ENCODE measurements at places on chromosomes 11 and 22.
A peak's percentile ranks its signal among the peaks of the same experiment; 100 is the strongest.

DNA sequence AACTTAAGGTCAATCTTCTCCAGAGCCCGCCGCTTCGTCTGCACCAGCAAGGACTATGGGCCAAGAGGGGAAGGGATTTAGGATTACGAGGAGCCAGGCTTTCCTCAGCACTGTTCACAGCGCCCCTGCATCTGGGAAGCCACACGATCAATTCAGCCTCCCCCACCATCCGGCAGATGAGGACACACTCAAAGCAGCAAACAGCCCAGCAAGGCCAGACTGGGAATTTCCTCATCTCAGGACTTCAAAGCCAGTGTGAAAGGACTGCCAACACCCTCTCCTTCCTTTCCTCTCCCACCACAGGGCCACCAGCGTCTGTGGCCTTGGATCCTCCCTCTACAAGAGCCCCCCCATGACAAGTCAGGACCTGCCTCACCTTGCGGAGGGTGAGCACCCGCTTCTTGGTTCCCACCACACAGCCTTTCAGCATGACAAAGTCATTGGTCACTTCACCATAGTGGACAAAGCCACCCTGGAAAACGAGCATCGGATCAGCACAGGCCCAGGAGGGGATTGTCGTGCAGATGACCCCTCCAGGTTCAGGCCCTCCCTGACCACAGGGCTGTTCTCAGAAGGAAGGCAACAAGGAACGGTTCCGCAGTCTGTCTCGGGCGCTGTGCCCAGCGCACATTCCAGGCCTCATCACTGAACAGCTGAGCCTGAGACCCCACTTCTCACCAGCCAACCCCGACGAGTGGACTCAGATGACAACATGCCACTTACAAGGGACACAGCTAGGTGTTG lies 6.0 kb downstream of the RPL3 start:
- no peak for DNase-seq

DNA sequence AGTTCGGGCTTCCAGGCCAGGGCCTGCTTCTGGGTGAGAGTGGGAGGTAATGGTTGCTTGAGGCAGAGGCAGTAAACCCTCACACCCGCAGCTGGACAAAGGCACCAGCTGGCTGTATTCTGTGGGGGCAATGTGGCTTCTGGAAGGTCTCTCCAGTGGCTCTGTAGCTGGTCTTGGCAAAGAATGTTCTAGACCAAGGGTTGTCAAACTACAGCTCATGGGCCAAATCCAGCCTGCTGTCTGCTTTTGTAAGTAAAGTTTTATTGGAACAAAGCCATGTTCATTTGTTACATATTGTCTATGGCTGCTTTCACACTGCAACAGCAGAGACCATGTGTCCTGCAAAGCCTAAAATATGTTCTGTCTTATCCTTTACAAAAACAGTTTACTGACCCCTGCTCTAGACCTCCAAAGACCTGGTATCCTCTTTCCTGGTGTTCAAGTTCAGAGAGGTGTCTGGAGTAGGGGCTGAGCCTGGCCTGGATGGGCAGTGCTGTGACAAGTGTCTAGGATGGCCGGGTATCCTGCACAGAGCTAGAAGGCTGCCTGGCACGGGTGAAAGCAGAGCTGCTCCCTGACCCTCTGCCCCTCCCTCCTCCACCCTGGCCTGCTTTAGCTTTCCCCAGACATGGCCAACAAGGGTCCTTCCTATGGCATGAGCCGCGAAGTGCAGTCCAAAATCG lies 3.4 kb downstream of the TAGLN start:
- DNase-seq = no peak

DNA sequence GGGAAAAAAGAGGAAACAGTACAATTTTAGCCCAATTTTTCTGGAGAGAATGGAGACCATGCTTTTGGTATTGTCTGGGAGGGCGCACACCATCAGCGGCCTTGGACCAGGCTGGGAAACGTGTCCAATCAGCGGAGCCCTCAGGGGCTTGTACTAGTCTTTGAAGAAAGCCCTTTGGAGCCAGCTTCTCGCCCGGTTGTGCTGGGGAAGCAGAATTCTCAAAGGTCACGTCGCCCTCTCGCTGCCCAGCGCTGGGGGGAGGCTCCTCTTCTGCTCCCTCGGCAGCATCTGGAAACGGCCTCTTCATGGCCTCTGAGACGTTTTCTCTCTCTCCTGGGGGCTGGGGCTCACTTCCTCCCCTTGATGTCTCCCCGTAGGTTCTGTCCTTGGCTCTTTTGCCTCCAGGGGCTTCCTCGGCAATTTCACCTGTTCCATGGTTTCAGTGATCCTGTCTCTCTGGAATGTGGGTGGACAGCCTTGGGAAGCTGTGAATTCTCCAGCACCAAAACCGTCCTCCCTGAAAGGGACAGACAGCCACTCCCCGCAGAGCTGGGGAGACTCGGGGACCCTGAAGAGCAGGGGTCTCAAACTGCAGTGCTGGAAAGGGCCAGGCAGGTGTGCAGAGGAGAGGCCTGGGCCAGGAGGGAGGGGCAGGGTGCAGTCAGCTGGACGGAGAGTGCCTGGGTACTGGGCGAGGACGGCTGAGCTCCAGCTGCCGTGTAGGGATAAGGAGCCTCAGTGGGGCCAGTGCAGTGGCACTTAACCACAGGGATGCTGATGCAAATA lies 80.2 kb downstream of the RPS6KA4 start:
- no peak for DNase-seq

DNA sequence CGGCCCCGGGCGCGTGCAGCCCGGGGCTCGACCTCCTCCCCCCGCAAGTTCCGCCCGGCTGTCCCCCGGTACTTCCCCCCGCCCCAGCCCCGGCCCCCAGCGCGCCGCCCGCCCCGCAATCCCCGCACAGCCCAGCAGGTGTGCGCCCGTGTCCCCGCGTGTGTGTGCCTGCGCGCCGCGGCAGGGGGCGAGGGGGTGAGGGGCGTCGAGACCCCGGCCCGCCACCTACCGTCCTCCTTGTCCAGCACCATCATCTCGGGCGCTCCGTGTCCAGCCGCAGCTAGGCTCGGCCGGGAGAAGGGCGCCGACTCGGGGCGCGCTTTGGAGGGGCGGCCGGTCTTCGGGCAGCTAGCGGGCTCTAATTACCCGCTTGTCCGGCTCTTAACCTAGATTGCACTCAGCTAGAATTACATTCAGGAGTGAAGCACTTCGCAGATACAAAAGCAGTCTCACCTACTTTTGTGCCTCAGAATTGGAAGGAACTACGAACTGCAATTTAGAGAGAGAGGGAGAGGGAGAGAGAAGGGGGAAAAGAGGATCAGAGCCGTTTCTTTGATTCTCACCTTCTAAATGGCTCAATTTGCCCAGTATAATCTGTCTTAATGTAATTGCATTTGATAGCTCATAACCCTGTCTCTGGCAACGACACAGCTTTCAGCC lies 439 bp downstream of the LMO1 start:
- no peak for DNase-seq

DNA sequence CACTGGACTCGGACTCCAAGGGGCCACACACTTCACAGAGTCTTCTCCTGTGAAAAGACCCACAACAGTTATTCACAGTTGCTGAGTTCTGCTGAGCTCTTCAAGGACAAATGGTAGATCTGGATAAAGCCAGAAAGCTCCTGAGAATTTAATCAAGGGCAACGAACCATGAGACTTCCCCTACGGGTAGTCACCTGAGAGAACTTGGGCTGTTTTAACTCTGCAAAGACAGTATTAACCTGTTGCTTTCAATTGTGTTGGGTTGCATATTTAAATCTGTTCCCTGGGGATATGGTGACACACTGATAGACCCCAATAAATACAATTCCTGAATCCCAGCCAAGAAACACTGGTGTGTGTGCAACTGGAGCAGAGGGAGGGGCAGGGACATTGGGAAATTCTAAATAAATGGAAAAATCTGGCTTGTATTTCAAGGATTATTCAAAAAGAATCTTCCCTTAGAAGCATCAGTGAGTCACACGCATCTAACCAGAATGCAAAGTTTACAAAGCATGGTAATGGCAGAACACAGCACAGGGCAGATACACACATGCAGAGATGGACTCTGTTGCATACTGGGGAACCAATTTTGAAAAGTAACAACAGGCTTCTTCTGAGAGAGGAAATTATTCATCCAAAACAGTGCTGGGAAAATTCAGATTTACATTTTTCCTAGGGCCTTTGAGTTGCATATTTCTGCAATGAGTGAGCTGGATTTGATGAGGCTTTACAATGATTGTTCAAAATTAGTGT lies 4.0 kb downstream of the KCNJ1 start:
- DNase-seq = no peak

DNA sequence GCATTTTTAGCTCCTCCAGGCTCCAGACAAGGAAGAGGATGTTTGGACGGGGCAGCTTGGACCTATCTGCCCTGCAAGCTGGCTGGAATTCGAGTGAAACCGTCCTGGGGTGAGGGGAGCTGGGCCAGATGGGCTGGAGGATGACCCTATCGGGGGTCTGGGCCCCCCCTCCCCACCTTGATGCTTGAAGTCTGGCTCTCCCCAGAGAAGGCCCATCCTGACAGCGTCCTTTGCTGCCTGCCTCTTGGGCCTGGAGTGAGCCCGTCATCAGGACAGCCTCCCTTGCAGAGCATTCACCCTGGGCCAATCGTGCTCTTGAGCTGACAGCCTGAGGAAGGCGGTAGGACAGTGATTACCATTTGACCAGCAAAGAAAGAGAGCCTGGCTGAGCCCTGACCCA lies 5.3 kb upstream of the PDGFB start:
- no peak for DNase-seq

GRCh38 chr11:111795334-111795985 lies 29.3 kb upstream of the PPP2R1B start:
- DNase-seq = no peak

DNA sequence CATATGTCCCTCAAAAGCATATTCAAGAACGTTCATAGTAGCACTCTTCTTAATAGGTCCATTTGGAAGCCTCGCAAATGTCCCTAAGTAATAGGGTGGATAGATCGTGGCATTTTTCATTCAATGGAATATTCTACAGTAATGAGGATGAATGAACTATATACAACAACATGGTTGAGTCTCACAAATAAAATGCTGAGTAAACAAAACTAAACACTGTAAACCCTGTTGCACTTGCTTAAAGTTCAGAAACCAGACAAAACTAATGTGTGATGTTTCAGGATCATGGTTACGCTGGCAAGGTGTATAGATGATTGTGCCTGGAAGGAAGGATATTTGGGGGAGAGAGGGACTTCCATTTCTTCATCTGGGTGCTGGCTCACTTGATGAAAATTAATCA lies 90.4 kb upstream of the RASSF10 start:
- DNase-seq = no peak

DNA sequence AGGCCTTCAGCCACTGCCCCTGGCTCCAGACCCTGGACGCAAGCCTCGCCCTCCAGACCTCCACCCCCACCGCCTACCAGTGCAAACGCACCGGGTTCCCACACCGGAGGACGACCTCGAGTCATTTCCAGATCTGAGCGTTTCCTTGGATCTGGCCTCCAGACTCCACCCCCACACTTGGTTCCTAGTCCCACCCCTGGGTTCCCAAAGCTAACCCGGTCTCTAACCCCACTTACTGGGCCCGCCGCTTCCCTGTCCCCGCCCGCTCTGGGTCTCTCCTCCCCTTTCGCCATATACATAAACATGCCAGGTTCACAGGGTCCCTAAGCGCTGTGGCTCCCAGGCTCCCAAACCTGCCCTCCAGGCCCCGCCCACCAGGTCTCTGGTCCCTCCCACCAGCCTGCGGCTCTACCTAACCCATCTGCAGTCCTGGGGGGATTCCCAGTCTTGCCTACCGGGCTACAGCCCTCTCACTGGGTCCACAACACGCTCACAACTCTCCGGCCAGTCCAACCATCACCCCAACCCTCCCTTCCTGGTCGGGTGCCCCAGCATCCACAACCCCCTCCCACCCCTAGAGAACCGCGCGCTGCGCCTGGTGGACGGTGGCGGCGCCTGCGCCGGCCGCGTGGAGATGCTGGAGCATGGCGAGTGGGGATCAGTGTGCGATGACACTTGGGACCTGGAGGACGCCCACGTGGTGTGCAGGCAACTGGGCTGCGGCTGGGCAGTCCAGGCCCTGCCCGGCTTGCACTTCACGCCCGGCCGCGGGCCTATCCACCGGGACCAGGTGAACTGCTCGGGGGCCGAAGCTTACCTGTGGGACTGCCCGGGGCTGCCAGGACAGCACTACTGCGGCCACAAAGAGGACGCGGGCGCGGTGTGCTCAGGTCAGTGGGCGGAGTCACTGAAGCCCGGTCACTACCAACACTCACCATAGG lies 36.7 kb downstream of the CD6 start:
- no peak for DNase-seq

DNA sequence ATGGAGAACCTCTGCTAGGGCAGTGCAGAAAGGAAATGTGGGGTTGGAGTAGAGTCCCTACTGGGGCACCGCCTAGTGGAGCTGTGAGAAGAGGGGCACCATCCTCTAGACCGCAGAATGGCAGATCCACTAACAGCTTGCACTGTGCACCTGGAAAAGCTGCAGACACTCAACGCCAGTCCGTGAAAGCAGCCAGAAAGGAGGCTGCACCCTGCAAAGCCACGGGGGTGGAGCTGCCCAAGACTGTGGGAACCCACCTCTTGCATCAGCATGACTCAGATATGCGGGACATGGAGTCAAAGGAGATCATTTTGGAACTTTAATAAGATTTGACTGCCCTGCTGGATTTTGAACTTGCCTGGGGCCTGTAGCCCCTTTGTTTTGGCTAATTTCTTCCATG lies 8.7 kb downstream of the TSKU start:
- DNase-seq = no peak

DNA sequence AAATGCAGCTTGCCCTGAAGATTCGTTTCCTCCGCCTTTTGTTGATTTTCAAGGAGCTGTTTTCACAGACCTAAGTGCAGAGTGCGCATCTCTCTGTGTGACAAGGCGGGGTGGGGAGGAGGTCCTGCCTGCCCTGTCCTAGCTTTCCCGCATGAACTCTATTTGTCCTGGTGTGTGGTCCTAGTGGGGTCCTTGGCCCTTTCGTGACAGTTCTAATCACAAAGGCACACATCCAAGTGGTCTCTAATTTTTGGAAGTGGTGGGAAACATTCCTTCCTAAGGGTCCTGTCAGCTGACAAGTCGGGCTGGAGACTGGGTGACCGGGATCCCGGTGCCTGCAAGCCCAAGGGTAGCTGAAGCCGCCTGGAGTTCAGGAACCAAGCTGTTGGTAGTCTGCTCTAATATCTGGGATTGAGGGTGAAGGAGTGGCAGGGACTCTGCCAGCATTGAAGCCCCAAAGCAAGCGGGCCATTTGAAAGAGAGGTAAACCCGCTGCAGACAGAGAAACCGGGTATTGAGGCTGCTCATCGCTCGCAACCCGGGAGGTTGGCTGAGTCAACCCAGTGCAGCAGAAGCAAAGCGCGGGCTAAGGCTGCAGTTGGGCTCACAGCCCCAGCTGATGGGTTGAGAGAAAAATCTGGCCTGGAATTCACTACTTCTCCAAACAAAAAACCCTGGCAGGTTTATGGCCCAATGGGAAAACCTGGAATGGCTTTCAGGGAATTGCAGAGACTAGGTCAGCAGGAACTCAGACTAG lies 28.1 kb upstream of the FBXO3 start:
- peak; percentile 21 for DNase-seq
